ENCODE measurements at places on chromosomes 5 and 9.

DNA sequence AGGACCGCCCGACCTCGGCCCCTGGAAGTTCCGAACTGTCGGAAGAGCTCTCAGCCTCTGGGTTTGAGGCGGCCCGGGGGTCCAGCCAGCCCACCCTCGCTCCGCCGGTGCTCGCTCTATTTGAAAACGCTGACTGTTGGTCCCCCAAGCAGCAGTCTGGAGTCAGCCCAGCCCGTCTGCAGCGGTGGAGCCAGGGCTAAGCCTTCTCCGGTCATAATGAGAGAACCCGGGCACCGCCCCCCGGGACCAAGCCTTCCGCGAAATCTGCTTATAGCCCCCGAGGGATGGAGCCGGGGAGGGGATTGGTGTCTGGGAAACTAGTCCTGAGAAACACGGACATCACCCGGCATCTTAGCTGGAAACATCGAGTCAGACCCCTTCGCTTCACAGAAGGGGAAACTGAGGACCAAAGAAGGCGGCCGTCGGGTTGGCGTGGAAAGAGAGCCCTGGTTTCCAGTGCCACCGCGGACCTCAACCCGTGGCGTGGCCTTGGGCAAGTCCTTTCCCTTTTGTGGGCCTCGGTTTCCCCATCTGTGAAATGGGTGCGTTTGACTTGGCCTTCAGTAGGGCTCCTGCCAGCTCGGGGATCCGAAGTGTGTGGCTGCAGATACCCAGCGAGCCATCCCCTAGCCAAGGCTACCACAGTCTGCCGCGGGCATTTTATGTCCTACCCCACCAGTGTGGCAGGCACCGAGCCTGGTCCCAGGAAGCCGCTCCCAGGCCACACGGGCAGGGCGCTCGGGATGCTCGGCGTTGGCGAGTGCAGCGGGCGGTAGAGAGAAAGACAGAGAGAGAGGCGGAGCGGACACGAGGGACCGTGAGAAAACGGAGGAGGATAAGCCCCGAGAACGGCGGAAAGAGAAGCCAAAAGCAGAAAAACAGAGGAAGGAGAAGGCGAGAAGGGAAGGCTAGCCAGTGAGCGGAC, 857 bp downstream of the ADAM19 start:
- DNase-seq = no peak

DNA sequence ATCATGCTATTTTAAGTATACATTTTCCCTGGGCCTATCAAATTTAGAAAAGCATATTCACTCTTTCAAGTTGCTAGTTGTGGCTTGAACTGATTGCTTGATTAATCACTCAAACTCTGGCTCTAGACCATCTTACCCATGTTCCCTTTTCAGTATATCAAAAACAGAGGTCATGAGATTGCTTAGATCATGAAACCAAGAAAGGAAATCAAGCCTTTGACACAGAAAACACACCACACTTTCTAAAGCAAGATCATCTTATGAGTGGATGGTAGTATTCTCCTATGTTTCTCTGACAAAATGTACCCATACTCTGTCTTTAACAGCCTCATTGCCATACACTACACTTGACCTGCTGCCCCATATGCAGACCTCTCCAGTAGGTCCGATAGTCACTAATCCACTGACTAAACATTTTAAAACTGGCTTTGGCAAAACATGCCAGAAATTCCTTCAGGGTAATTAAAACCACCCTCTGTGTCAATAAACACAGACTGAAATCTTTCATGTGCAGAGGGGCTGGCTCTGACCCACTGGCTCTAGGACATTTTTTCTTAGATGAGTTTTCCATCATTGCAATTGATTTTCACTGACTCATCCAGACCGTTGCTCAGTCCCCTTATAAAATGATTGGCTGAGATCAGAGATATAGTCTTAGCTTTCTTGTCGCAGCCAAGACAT, 18.2 kb downstream of the PPP2R2B start:
- DNase-seq = no peak

DNA sequence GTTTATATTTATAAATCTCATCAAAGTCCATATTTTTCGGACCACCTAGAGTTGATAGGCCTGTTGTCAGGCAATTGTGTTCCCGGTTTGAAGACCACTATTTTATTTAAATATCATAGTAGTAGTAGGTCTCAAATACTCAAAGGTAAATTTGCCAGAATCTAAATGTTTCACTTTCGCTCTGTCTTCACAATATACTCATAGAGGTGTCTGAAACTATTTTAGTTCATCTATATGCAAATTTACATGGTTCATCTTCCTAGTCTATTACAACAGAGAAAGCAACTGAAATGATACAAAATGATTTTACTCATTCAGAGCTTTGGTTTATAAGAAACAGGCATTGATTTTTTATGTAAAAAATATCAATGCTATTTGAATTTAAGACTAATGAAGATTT, 1897.5 kb downstream of the EFNA5 start:
- no peak for DNase-seq

DNA sequence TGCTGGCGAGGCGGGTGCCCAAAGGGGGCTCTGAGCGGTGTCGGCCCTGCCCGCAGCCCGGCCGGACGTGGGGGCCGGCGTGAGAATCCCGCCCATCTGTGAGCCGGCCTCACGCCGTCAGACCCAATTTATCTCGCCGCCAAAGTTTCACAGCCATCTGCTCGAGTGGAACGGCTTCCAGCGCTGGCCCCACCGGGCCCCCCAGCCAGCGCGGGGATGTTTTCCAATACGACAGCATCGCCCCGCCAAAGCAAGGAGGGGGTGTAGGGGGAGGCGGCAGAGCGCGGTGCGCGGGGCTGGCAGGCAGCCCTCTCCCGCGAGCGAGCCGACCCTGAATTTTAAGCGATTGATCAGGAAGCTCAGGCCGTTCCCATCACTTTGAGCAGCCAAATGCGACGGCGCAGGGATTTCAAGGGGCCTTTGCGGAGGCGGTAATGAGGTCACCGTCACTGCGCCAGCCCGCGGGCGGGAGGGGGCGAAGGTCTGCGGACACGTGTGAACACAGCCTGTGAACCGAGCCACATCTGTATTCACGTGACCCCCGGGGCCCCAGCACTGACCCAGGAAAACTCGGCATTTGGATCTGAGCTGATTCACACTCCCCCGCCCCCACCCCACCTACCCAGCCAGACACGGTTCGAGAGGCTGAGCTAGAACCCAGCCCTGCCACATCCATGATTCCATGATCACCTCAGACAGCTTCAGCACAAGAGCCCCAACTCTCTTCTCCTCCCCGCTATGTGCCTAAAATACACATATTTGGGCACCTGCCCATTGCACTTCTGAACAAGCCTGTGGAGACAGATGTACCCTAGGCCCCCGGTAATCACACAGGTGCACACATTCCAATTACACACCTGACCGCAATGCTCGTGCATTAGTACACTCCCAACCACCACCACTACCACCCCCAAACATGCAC, 47.8 kb upstream of the PSD2 start:
- peak; percentile 59 for DNase-seq

- no peak for DNase-seq
Measured at GRCh38 chr5:42520957-42521356, 97.7 kb downstream of the GHR start.

GRCh38 chr9:78909566-78909965, 612.6 kb downstream of the PSAT1 start:
- DNase-seq = no peak

DNA sequence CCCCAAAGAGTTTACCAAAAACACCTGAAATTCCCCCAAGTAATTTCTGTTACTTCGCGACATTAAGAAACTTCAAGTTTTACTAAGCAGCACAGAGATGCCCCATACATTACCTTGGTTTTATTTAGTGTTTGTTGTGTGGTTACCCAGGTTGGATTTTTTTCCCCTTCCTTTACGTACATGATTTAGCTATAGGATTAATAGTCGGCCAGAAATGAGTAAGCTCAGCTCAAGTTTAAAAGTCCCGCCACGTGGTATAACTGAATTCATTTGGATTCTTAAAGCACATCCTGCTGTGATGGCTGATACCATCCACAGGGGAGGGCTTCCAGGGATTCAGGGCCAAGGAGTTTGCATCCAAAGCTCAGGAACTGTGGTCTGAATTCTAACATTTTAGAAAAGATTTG, 75.9 kb downstream of the DAP start:
- DNase-seq = no peak

GRCh38 chr5:181027452-181028031, 12.5 kb upstream of the BTNL9 start:
- DNase-seq = no peak

GRCh38 chr5:132476876-132477781, 13.4 kb downstream of the IRF1 start:
- peak; percentile 51 for DNase-seq

- no peak for DNase-seq
Measured at GRCh38 chr9:123617952-123618678, 262.1 kb downstream of the CRB2 start.

- DNase-seq = no peak
Measured at GRCh38 chr9:99359336-99359735, 137.3 kb downstream of the SEC61B start.

- DNase-seq = no peak
Measured at GRCh38 chr9:80522465-80522864, 950.7 kb downstream of the TLE4 start.

GRCh38 chr5:142544946-142545649, 140.8 kb downstream of the FGF1 start:
- no peak for DNase-seq

DNA sequence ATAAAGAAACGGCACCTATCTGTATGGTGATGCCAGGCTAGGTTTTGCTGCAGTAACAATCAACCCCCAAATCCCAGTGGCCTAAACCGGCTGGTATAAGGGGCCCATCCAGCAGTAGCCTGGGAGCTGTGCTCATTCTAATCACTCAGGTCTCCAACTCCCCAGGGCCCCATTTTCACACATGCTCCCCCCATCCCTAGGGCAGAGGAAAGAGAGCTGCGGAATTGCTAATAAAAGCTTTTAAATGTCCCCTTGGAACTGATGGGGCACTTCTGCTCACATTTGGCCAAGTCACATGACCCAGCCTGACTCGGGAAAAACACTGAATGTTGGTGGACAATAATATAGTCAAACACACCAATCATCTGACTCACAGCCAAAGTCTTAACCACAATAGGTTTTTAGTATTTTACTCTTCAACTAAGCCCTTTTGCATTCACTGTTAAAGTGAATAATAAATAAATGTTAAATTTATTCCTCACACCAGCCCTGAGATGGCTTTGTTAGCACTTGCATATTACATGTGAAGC, 1.6 kb downstream of the FBLL1 start:
- no peak for DNase-seq

- no peak for DNase-seq
Measured at GRCh38 chr5:121711416-121711815, 140.3 kb upstream of the FTMT start.

DNA sequence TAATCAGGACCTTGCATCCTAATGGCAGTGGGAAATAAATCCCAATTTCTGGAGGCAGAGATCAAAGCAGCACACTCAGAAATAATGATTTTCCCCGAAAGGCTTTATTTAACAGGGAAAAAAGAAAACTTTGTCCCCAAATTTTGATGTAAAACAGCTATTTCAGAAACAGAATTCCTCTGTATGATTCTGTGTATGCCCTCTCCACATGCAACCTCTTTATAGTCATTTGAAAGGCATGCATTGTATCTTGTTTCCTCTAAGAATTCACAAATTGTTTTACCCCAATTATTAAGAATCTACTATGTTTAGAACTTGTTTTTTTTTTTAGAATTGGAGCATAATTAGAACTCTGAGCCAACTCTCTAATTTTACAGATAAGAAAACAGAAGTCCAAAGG, 2.7 kb upstream of the PTAR1 start:
- DNase-seq = no peak

DNA sequence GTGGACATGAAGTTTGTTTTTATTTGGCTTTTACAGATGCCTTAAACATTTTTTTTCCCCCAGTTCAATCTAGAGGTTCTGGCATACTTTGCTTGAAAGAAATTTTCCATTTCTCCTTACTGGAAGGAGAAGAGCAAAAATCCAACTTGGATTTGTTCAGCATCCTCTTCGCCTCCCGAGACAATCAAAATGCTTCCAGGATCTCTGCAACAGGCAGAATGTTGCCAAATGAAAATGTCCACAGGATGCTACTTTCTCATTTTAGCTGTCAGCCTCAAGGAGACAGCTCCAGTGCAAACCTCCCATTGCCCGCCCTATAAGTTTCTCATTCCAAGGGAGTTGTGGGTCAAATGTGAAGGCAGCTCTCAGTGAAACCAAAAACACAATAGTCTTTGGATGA, 1972.1 kb downstream of the MAT2B start:
- no peak for DNase-seq

DNA sequence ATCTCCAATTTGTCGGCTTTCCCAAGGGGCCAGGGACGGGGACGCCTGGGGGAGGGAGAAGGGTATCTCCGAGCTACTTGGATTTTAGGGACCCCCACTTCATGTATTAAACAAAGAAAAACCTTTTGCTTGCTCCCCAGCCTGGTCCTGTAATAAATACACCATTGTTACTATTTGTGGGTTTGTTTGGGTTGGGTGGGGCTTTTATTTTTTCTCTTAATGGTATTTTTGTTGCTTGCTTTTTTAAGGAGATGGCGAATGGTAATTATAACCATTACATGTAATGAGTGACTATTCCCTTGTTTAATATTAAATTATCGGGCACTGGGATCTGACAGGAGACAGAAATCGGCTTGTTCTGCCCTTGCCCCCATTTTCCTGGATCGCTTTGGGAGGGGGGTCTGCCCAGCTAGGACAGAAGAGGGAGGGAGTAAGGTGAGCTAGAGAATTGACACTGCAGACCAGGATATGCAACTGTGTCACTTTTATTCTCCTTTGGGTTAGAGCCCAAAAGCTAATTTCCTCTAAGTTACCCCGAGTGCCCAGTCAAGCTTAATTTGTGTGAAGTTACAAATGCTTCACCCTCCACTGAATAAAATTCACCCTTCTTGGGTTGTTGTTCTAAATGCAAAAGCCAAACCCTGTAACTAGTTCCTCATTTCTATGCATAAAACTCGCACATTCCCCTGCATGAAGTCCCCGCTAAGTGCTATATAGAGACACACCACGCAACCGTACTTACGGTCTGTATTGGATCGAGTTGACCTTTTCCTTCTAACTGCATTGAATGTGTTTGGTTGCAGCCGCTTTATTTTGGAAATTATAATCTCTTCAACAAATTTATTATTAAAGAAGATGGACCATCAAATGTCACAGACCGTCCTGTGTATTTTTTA, 1.6 kb upstream of the ZNF608 start:
- no peak for DNase-seq

GRCh38 chr5:143412661-143413342, 9.3 kb upstream of the NR3C1 start:
- DNase-seq = no peak

DNA sequence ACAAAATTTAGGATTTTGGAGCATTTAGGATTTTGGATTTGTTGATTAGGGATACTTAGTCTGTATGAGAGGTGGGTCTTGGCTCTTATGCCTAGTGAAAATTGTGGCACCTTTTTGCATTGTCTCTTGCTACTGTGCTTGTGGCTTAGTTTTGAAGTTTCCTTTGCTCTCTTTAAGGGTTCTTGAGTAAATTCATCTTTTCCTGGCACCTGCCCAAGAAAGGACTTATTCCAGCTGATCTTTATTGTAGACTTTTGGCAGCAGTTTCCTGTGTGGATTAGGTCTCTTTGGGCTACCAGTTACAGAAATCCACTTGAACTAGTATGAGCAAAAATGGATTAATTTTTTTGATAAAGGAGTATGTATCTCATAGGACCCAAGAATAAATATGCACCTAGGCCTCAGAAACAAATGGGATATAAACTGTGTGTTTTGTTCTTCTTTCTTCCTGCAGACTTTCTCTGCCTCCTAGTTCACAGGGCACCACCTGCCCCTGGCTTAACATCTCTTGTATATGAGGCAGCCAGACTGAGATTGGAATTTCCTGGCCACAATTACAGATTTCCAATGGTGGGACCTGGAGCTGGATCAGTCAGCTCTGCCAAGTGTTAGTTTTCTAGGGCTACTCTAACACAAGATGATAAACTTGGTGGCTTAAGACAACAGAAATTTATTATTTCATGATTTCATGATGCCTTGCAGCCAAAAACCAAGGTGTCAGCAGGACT, 44.6 kb downstream of the FOCAD start:
- DNase-seq = no peak

Data from CD4-positive, alpha-beta T cell treated with Interleukin-21 for 1 hour (primary cell).